Esophagus muscularis mucosa (tissue), 4 donors: ENCODE measurements at places on chromosomes 6 and 20.

DNA sequence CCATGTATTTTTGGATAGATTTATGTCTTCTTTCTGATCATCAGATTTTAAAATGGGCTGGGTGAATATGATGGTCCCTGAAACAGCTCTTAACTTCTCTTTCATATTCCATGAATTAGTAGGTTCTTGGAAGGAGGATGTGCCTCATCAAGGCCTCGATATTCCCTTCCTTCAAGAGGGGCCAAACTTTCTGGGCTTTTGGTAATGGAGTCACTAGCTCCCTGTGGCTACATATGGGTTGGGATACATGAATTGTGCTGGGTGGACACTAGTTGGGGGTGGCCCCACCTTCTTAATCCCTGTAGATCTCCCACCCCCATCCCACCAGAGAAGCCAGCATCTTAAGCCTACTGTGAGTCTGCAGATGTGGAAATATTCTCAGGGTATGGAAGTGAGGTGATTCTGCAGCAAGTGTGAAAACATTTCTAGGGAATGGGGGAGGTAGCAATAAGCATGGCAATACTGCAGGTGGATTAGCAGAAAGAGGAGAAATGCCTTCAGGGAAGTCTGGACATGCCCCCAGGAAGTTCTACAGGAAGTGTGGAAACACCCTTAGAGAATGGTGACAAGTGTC, 2.2 kb downstream of the TP53INP2 start:
- DNase-seq: no peak

DNA sequence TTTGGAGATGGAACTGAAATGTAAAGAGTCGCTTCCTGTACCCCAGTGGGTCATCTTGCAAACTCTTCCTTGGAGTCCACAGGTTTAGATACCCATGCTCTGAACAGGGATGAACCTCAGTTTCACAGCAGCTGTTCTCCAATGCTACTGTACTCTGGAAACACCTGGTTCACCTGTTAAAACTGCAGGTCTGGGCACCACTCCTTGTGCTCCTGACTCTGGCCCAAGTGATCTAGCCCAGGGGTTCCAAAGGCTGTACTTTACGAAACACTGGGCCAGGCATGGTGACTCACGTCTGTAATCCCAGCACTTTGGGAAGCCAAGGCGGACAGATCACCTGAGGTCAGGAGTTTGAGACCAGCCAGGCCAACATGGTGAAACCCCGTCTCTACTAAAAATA, 102.1 kb downstream of the ATP9A start:
- no peak for DNase-seq

DNA sequence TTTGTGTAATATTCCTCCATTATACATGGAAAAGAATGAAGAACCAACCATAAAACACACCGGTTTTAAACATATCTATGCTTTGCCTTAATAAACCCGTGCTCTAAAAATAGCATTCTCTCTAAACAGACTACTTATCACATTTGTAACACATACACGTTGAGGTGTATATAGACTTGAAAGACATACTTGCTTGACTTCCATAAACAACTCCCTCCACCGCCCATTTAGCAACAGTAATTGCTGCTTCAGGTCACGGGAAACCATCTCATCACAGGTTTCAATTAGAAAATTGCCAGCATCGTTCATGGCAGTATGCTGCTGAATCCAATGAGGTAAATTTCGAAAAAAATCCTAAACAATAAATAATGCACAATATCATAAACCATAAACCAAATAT, 174.0 kb downstream of the SYNE1 start:
- DNase-seq: no peak

GRCh38 chr6:88135578-88136114, 30.5 kb downstream of the CNR1 start:
- no peak for DNase-seq

DNA sequence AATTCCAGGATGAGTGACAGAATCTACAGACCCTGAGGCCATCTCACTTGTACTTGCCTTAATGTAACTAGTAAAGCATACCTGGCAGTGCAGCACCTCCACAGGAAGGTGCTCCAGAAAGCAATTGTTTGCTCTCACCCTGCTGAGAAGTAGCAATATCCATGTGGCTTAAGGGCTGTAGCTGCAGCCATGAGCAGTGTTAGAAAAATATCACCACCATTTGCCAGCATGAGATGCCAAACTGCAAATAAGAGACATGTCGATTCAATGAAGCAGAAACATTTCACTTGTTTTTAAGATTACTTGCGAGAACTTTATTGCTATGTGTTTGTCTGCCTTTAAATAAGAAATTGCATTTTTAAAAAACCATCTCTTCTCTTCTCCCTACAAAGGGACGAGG, 151.5 kb downstream of the PRL start:
- no peak for DNase-seq

- no peak for DNase-seq
Observed at GRCh38 chr20:51171141-51171540, 148.2 kb upstream of the KCNG1 start.

GRCh38 chr20:14877301-14878028, 540.1 kb upstream of the FLRT3 start:
- DNase-seq: no peak

DNA sequence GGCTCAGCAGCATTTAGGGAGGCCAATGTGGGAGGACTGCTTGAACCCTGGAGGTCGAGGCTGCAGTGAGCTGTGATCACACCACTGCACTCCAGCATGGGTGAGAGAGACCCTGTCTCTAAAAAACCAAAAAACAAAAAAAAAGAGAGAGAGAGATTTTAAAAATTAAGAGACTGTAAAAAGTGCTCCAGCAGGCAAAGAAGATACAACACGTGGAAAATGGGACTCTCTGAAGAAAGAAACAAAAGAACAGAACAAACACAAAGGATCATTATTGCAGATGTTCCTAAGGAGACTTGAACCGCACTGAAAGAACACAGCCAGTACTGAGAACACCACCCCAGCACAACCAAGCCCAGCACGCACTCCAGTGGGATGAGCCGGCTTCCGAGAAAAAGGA, 74.2 kb downstream of the TAF4 start:
- no peak for DNase-seq

DNA sequence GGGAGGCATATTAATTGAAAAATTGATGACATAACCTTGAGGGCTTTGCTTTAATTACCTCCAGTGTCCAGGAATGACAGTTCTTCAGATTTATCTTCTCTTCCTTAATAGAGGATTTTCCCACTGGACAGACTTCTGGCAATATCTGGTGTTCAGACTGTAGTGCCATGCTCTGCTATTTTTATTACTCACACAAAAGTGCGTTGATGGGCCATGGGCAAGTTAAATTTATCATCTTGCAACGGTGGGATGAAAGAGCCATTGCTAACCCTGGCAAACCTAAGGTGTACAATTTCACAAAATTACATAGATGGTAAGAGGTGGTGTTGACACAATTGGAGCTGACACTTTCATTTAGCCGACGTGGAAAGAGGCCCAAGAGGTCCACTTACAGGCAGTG, 253.7 kb upstream of the PLCB4 start:
- DNase-seq: no peak

- no peak for DNase-seq
Observed at GRCh38 chr6:147507162-147508041, 1.1 kb upstream of the SAMD5 start.

GRCh38 chr6:7052443-7053011, 55.2 kb upstream of the RREB1 start:
- DNase-seq: peak; percentile 92
